ENCODE measurements at places on chromosomes 3 and 15.

DNA sequence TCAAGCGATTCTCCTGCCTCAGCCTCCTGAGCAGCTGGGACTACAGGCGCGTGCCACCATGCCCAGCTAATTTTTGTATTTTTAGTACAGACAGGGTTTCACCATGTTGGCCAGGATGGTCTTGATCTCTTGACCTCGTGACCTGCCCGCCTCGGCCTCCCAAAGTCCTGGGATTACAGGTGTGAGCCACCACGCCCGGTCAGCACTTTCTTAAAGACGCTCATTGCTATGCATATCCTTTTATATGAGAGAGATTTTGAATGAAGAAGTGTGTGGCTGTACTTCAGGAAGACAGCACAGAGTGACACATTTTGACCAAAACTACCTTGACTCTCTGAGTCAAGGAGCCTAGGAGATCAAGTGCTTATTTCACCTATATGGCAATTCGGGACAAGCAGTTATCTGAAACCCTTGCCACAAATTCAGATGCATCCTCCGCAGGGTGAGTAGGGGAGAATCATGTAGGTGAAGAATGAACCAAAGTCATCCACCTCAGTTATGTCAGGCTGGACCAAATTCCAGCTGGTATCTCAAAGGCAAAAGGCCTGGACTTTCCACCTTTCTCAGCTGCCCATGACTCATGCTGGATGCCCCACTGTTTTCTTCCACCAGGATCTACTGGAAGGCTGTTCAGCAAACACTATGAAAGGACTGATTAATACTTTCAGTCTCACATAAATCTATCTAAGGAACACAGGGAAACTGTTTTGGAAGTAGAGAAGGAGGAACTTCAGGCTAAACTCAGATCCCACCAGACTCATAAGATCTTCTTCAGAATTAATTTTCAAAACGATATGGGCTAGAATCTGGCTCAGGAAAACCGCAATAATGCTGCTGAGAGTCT lies 31.9 kb downstream of the SUSD5 start:
- DNase-seq: no peak

GRCh38 chr3:46746711-46747110 lies 29.0 kb upstream of the PRSS50 start:
- DNase-seq: no peak

- no peak for DNase-seq
These were observed 129.2 kb downstream of the FAM43A start for GRCh38 chr3:194814878-194815357.

- no peak for DNase-seq
These were observed 614.0 kb upstream of the AGTR1 start for GRCh38 chr3:148083526-148084182.
